HS-27A (cell line): ENCODE measurements at places on chromosomes 16 and 17.

- no peak for DNase-seq
Observed at GRCh38 chr16:88994695-88995094, 17.7 kb upstream of the CBFA2T3 start.

GRCh38 chr16:12293017-12293618 is 316.6 kb downstream of the SNX29 start:
- no peak for DNase-seq

DNA sequence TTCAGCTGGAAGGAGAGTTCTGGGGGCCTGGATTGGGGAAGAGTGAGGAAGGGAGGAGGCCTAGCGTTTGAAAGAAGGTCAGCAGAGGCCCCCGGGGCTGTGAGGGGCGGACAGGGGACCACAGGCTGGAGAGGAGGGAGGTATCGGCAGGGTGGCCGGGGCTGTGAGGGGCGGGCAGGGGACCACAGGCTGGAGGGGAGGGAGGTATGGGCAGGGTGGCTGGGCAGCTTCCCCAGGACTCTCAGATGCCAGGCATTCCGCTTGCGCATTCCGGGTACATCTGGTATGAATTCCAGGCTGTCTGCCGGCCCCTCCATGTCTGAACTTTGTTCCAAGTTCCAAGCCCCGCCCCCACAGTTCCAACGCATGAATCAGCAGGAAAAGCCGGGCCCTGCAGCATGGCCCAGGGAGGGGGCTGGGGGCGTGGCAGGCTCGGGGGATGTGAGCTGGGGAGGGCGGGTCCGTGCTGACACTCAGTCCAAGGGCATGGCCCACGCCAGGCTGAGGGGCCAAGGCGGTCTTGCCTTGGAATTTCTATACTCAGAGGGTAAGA is 4.3 kb upstream of the TLCD2 start:
- DNase-seq, result peak; percentile 87

DNA sequence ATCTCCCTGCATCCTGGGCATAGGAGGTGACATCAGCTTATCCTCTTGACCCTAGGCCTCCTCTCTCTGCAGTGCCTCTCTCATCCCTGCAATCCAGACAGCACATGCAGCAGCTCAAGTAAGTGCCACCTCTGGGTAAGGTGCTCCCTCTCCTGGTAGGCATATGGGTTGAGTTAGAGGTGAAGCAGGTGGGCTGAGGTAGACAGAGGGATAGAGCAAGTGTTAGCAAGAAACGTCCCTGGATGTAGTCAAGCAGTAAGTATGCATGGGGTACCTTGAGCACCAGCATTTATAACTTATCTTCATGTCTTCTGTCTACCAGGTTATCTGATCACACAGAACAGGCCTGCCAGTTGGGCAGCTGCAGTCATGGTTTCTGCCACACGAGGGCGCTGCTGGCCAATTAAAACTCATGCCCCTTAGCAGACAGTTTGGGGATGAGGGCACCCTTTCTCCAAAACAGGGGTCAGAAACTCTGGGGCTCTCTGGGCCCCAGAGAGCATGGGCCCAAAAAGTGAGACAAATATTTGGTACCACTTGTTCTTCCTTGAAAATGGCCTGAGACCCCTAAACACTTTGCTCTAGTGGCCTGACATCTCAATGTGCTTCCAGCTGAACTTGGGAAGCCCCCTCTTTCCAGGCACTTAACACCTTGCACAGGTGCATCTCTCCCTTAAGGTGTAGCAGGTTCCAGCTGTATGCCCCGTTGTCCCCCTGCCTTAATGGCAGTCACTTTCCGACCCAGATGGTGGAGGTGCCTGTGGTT is 59.8 kb downstream of the NEUROD2 start:
- DNase-seq, result no peak

DNA sequence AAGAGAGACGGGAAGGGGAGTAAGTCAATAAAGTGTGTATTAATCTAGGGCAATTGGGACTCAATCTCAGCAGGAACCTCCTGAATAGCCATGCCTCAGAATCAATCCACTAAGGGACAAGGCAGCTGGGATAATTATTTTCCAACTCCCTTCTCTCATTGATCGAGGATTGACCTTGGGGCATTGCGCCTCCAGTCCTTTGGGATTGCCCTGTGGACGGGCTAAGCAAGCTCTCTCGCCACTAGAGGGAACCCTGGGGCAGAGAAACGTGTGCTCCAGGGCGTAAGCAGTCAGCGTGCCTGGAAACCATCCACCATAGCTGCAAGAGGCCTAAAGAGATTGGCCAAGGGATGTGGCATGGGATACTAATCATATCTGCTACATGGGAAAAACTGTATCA is 53.9 kb upstream of the ERCC4 start:
- peak; percentile 24 for DNase-seq

DNA sequence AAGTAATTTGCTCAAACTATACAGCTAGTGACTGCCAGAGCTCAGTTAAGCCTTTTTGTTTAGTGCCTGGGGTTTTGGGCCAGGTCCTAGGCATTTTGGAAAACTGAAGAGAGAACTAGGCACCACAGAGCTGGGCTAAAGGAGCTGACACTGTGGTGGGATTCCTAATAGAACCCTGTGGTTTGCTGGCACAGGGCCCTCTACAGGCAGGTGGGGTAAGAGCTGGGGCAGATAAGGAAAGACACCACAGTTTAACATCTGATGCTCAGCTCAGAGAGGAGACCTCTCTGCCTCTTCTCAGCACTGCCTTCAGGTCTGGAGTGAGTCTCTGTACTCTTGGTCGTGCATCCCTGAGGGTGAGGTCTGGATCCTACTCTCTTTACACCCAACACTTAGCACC is 121.2 kb downstream of the SNX11 start:
- no peak for DNase-seq

GRCh38 chr16:49281480-49281842 is at the start of gene CBLN1:
Gene CBLN1, minus strand, starts transcription at chr16:49281838. Its CDS starts 373 bp downstream, at chr16:49281465.
- no peak for DNase-seq

- no peak for DNase-seq
Observed at GRCh38 chr16:67546761-67547422, 15.4 kb upstream of the CTCF start.

DNA sequence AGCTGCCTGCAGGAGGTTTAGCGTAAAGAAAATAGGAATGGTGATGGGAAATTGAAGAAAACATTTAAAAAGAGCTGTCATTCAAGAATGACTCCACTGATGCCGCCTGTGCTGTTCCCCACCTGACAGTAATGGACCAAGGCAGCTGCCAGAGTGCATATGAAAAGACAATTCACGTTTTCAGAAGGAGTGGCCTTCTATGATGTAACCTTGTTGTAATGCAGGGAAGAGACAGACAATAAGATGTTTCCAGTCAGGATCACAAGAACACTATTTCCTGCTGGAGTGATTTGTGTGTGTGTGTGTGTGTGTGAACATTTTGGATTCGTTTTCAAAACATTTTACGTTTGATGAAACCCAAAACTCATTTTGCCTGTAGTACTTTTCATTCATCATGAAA is 203.7 kb downstream of the LGALS9B start:
- DNase-seq, result no peak

- DNase-seq, result no peak
Observed at GRCh38 chr16:24729951-24730815, 732 bp downstream of the TNRC6A start.

- DNase-seq, result no peak
Observed at GRCh38 chr17:75755205-75755901, 9.6 kb downstream of the GALK1 start.

DNA sequence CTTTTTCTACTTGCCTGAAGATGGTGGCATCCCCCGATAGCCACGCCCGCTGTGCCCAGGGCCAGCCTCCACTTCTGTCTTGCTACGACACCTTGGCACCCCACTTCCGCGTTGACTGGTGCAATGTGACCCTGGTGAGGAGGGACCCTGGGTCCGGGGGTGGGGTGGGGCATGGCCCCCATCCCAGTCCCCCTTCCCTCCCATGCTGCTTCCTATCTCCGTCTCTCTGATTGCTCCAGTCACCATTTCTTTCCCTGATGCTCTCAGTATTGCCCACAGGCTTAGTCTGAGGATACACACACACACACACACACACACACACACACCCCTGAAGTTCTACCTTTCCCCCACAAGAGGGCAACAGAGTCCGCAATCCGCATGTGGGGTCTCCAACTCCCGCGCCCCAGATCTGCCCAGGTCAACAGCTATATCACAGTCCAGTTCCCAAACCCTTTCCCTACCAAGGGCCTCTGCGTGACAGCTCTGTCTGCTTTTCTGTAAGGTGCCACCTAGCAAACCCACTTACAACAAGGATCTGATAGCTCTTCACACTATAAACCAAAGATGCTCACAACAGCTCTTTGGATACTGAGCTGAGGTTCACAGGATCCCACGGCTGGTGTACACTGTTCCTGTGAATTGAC is 3.4 kb downstream of the SGCA start:
- no peak for DNase-seq

- no peak for DNase-seq
Observed at GRCh38 chr17:58247511-58248363, 9.4 kb downstream of the LPO start.

GRCh38 chr17:37273409-37274051 is 102.3 kb upstream of the C17orf78 start:
- DNase-seq, result no peak

DNA sequence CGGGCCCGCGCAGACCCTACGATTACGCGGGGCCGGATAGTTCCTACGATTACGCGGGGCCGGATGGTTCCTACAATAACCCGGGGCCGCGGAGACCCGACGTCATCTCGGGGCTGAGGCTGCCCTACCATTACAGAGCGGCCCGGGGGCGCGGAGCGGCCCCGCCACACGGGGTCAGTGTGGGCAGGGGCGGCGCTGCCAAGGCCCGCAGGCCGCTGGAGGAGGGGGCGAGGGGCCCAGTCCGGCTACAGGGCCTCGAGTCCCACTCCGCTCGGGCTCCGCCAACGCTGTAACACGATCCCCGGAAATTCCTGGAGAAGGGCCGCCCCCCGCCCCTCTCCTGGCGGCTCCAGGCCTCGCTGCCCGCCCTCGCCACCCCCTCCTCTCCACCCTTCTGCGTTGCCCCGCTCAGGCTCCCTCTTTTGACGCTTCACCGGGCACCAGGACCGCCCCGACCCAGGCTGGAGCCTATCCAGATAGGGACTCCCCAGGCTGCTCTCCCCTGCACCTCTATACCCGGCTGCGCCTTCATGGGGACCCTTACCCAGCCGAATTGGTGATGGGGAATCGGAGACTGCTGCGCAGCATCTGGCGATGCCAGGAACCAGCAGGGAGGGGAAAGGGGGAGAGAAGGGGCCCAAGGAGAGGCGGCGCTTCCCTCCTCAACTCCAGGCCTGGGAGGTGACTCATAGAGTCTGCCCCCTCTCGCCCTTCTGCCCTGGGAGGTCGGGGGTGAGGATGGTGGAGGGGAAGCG is at the start of gene RAB34:
Gene RAB34 (minus strand): TSS at position 291 of the 755 bp plus-strand sequence. CDS start 602 bp downstream, outside the sequence.
- DNase-seq, result no peak

DNA sequence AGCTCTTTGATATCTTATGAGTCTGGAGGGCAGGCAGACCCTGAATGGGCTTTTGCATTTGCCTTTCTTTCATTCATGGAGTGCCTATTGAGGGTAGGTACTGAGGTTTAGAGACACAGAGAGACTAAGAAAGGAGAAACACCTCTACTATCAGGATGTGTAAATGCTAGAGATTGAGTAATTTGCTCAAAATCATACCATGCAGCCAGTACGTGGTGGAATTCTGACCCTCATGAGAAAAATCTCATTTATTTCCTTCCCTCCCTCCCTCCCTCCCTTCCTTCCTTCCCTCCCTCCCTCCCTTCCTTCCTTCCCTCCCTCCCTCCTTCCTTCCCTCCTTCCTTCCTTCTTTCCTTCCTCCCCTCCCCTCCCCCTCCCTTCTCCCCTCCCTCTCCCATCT is 18.4 kb upstream of the NFATC3 start:
- no peak for DNase-seq

- no peak for DNase-seq
Observed at GRCh38 chr17:81976332-81977210, 858 bp upstream of the ASPSCR1 start.

DNA sequence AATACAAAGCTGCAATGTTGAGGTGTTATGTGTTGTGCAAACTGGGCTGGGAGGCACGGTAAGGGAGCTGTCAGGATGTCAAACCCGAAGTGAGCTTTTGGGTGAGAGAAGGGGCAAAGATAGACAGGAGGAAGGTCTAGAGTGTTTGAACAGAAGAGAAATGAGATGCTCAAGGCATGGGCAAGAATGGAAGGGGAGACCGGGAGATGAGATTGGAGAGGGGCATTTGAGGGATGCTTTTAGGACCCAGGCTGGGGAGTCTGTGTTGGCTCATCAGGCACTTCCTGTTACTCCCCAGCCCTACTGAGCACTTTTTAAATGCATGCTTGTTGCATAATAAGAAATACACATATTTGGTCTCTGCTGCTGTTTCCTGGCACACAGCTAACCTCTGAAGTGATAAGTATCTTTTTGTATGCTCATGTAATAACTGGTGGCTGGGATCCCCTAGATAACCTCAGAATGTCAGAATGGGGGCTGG is 13.7 kb downstream of the UNC45B start:
- DNase-seq, result no peak

DNA sequence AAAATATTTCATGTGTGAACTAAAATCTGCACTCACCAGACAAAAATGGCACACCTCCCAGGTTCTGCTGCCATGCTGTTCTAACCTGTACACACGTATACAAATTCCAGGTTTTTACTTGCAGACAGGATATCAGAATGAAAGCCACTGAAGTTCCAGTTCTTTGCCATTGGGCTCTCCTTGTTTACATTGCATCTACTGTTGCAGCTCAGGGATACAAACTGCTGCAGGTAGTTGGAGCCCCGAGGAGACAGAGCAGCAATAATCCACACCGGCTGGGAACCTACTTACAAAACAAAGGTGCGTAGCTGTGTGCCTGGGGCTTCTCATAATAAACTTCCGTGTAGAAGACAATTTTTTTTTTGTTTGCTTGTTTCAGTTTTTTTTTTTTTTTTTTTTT is 59.6 kb downstream of the HAPSTR1 start:
- DNase-seq, result no peak

- DNase-seq, result no peak
Observed at GRCh38 chr17:36657390-36657762, 56.0 kb downstream of the MRM1 start.

DNA sequence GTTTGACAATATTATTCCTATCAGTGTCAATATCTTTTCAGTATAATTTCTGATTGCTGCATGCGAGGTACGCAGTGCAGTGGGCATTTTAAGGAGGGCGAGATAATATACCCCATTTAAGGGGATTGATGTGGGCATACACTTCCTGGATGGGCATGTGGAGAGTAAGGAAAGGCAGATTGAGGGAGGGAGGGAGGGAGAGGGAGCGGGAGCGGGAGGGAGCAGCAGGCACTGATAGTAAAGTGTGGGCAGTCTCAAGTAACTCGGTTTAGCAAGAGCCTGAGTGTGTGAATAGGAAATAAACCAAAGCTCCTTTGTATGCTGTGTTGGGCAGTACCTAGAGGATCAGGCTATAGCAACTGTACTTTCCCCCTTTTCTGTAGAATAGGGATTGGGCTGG is 5.1 kb downstream of the BPTF start:
- DNase-seq, result no peak
